Caudate nucleus (tissue), 63 donors: ENCODE measurements at places on chromosomes 5 and 9.

- no peak for DNase-seq
These were observed 189.3 kb downstream of the PAPPA start for GRCh38 chr9:116342941-116343340.

DNA sequence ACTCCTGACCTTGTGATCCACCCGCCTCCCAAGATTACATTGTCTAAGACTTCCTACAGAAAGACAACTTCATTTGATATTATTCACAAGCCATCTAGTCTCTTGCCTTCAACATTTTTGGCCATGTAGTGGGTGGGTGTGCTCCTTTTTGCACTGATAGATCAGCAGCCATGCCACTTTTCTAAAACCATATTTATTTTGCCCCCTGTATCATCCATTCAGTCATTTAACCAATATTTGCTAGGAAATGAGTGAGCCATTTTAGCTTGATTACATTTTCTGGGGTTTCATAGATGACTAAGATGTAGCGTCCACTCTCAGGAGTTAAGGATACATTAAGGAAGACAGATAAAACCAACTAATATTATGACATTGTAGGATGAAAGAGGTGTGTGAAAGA is 555.6 kb downstream of the RAB3C start:
- no peak for DNase-seq

GRCh38 chr9:96158147-96158546 is 143.8 kb downstream of the HSD17B3 start:
- DNase-seq, result no peak

DNA sequence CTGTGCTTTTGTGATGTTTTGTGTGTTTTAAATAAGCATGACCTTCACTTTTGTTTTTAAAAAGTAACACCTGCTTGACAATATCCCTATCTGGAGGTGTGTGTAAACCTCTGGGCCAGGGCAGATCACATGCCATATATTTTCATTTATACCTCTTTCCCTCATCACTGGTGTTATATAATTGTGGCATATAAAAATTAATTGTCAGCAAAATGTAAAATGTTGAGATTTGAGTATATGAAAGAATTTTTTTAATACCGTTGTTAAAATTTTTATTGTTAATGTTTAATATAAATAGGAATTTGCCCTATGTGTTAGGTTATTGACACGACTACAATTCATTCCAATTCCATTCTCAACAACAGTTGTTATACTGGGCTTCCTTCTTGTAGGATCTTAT is 6.5 kb downstream of the CDH12 start:
- no peak for DNase-seq

DNA sequence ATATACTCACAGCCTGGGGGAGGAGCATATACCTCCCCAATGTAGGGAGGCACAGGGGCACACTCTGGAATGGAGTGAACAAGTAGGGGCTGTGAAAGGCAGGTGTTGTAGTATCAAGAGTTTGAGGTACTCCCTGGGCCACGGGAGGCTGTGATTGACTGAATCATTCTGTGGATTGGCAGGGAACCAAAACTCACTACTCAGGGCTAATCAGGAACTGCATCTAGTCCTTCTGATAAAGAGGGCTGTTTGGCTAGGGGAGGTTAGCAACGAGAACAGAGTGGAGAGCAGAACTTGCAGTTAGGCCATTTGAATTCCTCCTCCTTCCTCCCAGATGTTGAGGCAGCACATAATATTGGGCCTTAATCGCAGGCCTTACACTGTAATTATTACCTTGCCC is 369.2 kb upstream of the MPDZ start:
- DNase-seq, result no peak

GRCh38 chr9:27473111-27473529 is 51.0 kb upstream of the IFNK start:
- DNase-seq, result no peak

DNA sequence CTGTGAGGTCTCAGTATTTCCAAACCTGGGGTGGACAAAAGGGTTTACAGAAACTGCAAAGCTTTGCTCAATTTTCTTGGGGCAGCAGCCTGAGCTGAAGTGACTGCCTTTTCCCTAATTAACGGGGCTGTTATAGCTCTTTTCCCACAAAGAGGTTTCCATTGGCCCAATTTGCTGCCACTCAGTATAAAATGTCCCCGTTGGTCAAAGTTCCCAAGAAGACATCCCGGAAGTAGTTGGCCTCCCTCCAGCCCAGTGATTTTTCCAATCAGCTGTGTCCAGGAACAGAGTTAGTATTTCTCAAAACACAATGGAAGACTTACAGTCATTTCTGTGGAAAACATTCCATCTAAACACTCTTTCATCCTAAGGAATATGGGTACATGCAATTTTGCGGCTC is 643.6 kb downstream of the ACTL7B start:
- no peak for DNase-seq

- DNase-seq, result no peak
These were observed 668.1 kb upstream of the WWC1 start for GRCh38 chr5:167623354-167623753.

DNA sequence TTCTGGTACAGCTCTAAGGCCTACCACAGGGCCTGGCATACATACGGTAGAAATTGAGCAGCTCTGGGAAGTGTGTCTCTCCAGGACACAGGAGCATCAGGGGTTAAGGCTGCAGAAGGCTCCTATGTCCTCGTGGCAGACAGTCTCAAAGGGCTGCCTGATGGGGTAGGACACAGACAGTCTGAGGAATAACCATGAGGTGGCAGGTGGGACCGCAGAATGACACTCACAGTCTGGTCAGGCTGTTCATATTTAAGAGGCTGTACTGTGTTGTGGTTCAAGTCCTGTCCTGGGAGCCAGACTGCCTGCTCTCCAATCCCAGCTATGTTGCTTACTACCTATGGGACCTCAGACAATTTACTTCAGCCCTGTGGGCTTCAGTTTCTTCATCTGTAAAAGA is 217.1 kb downstream of the TRIM32 start:
- no peak for DNase-seq

DNA sequence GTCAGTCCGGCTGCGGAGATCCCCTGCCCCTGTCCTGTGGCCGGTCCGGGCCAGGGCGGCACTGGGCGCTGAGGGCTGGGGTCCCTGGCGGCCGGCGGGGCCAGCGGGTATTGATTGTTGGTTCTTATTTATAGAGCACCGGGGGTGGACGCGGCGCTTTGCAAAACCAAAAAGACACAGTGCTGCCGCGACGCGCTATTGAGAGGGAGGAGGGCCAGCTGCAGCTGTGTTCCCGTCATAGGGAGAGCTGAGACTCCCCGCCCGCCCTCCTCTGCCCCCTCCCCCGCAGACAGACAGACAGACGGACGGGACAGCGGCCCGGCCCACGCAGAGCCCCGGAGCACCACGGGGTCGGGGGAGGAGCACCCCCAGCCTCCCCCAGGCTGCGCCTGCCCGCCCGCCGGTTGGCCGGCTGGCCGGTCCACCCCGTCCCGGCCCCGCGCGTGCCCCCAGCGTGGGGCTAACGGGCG is 2.5 kb downstream of the LRRC26 start:
- DNase-seq, result no peak

GRCh38 chr5:179185941-179186411 is 125.8 kb downstream of the ZNF354C start:
- DNase-seq, result no peak

DNA sequence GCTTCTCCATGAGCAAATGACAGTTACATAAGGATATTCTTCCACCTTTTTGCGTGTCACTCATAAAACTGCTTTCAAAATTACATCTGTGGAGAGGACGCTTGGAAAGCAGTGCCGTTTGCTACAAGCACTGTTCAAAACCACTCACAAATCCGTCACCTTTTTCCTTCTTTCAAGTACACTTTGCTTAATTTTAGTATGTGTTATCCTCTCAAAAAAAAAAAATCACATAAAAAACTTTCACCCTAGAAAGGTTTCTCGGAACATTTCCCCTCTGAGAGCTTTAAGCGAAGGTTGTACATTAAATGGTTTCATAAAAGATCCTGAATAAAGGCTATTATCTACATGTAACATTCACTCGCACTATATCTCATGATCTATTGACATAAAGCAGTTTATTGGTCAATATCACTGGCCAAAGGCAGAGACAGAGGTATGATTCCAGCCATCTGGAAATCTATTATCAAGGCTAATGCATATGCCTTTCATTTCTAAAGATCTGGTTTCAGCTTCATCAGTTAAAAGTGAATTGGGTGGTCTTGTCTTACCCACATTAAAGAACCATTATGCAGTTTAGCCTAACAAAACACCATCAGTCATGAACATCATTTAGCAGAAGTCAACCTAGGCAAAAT is 163.6 kb downstream of the ENC1 start:
- DNase-seq, result no peak

DNA sequence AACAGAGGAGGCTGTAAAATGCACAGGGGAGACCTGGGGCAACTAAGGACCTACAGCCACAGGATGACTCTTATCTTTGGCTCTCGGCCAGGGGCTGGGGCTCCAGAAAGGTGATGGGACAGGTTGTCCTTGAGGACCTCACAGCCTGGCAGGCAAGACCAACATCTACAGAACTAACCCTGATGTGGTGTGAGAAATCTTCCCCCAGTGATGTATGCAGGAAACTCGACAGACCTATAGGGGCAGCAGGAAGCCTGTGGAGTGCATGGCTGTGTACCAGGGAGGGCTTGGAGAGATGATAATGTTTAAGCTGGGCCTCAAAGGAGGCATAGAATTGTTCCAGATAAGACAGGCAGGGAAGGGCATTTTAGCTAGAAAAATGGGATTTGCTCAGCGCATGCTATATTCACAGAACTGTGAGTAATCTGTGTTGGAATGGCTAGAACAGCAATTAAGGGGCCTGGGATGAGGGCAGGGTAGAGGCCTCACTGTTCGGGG is 68.5 kb upstream of the SLC25A51 start:
- DNase-seq, result no peak

GRCh38 chr5:148179234-148179824 is 11.0 kb downstream of the SPINK14 start:
- DNase-seq, result no peak

DNA sequence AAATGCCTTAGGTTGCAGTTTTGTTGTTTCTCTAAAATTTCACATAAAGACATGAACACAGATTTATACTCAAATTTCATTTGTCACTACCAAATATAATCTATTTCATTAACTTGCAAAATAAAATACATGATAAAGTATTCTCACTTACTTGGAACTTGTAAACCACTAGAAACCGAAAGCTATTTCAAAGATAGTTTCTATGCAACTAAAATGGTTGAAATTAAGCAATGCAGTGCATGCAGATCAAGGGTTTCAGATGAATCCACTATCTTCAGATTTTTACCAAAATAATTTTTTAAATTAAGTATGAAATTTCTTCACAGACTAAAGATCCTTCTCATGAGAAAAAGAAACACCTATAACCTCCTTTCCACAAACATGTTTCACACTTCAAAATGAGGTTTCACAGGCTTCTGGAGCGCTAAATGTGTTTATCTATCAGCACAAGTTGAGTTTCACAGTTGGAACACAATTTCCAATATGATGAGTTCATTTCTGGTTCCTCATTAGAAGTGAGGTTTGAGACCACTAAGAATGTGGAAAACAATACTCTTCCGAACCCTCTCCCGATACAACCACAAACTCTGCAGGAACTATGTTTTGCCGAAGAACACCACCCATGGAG is 63.9 kb downstream of the EPB41L4A start:
- DNase-seq, result no peak

- no peak for DNase-seq
These were observed 2.0 kb downstream of the RORB start for GRCh38 chr9:74499111-74499601.

DNA sequence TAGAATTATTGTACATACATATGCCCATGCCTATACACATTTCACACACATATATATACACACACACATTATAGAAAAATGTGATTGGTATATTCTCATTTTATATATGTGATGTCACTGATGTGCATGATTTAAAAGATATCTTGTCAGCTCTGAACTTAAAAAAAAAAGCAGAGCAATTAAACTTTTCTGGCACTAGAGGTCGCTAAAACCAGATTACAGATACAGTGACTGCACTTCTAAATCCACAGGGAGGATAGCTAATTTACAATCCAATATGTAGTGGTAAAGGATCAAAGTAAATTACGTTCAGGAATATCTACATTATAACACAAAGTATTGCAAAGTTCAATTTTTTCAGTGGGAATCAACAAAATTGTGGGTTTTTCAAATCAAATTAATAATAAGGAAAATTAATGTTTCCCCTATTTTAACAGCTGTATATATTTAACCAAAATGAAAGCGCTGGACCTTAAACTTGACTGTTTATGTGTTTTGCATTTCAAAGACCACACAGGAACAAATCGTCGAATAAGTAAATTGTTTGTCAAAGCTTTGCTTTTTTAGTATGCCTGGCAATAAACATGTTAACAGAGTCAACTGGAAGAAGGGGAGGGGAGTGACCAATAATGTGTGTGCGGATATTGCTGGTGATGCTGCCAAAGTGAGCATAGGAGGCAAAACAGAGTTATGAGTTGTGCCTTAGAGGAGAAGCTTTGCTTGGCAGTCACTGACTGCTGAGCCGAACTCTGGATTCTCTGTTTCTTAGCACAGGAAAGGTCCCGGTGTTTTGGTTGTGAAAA is 1201.4 kb upstream of the C9orf72 start:
- DNase-seq, result no peak

- no peak for DNase-seq
These were observed 173.6 kb upstream of the S1PR3 start for GRCh38 chr9:88817628-88818027.

DNA sequence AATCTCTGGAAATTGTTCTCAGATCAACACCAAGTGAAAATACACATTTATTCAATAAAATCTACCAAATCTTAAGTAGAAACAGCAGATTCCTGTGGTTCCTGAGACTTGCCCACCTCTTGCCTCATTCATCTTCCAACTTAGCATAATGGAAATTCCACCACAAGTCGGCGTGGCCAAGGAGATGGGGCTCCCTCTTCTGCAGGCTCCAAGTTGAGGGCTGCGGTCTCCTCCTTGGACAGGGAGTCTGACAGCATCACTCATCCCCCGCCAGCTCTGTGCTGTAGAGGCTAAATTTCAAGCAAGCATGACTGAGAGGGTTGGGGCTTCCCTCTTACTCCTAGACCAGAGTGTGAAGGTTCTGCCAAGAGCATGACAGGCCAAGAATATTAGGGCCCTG is 273.7 kb downstream of the DIRAS2 start:
- DNase-seq, result no peak

DNA sequence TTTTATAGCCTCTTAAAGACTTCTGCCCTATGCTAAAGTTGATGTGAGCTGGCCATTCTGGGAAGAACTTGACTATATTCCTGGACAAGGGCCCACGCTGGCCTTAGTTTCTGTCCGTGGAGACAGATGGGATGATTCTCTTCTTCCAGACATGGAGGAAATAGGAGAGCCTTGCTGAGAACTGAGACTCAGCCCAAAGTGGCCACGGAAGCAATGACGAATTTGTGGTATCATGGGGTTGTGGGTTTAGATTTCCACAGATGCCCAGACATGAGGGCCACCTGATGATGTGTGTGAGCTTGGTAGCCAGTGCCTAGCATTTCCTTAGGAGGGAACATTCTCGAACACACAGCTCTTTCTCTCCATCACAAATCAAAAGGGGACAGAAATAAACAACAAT is 309.1 kb downstream of the NSG2 start:
- DNase-seq, result no peak
